ENCODE measurements at places on chromosomes 13 and 19.

DNA sequence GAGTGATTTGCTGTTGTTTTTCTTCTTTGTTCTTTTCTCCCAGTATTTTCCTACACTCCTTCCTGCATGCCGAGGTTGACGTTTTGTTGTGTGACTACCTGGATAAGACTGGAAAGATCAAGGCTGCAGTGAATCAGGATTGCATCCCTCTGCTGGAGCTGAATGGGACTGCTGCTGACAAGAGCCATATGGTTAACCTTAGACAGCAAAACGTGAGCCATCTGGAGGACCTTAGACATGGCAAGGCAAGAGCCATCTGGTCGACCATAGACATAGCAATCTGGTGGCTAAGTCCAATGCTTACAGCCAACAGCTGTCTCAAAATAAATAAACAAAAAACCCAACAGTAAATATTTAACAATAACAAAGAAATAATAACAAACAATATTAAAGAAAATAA, 42.6 kb upstream of the ZNF91 start:
- DNase-seq = no peak

- no peak for DNase-seq
Observed at GRCh38 chr19:42421591-42422031, 5.6 kb downstream of the LIPE start.

GRCh38 chr13:29210676-29211075, 384.8 kb downstream of the SLC7A1 start:
- no peak for DNase-seq

GRCh38 chr19:40360020-40360707, 11.7 kb downstream of the PLD3 start:
- DNase-seq = no peak

- peak; percentile 46 for DNase-seq
Observed at GRCh38 chr19:58150328-58150921, at the start of gene ZNF329. TSS of gene ZNF329 (minus strand) at chr19:58150789. CDS start at chr19:58129503, 21,286 bp downstream.

- no peak for DNase-seq
Observed at GRCh38 chr19:845707-846521, 5.1 kb downstream of the PRTN3 start.

DNA sequence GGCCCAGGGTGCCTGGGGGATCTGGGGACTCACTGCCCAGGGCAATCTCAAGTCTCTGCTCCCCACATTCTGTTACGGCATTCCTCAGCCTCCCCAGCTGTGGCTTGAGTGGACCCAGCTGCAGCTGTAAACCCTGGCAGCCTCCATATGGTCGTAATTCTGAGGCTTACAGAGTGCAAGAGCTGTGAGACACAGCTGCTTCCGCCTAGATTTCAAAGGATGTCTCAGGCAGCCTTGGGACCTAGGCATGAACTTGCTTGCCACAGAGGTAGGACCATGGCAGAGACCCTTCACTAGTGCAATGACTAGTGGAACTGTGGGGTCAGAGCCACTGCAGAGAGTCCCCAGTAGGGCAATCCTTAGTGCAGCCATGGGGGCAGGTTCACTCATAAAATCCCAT, 297.5 kb downstream of the ENOX1 start:
- DNase-seq = no peak

- DNase-seq = no peak
Observed at GRCh38 chr19:56321989-56322440, 7.4 kb upstream of the ZSCAN5A start.

GRCh38 chr13:79990048-79990447, 350.9 kb downstream of the SPRY2 start:
- no peak for DNase-seq

DNA sequence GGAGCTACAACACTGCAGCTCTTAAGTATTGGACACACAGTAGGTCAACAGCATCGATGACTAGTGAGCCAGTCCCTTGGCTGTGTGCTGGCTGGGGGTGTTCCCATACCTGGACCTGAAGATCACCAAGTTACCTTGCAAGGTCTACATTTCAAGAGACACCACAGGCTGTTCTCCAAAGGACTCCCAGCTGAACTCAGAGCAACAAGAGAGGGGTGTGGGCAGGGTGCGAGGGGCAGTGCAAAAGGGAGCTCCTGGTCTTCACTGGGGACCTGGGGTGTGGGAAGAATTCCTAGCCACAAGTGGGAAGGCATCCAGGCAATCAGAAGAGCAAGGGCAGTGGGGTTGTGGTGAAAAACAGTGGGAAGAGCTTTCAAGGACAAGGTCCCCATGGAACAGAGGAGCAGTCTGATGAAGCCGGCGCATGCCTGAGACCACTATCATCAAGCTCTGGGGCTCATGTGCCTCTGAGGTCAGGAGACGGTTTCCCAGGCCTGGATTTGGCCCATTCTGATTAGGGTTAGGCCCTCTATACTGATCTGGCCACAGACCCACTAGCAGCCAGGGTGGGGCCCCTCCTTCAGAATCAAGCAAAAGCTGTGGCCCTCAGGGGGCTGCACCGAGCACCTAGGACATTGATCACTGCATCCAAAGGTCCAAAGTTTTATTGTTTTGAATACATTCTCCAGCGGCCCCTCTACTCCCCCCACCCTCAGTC, 4.7 kb upstream of the GSK3A start:
- no peak for DNase-seq

GRCh38 chr13:31372454-31372853, 172.7 kb downstream of the B3GLCT start:
- no peak for DNase-seq

All from NCI-H446 treated with DMSO at 0.1 percent for 48 hours (cell line).